Left cardiac atrium (tissue), 4 donors: ENCODE measurements at places on chromosomes 6 and 20.

DNA sequence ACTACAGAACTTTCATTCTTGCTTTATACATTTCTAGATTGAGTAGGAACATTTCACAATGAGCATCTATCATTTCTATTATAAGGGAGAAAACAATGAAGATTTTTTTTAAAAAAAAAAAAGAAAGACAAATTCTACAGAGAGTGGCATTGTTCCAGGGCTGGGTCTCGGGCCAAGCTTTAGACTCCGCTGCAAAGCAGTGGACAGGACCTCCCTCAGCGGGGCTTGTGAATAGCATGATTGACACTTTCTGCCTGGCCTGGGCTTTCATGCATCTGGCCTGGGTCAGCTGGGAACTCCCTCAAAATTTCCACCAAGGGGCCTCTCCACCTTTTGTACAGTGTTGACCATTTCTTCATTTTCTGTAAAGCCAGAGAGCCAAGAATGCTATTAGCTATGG is 55.8 kb upstream of the HIVEP2 start:
- DNase-seq = no peak

DNA sequence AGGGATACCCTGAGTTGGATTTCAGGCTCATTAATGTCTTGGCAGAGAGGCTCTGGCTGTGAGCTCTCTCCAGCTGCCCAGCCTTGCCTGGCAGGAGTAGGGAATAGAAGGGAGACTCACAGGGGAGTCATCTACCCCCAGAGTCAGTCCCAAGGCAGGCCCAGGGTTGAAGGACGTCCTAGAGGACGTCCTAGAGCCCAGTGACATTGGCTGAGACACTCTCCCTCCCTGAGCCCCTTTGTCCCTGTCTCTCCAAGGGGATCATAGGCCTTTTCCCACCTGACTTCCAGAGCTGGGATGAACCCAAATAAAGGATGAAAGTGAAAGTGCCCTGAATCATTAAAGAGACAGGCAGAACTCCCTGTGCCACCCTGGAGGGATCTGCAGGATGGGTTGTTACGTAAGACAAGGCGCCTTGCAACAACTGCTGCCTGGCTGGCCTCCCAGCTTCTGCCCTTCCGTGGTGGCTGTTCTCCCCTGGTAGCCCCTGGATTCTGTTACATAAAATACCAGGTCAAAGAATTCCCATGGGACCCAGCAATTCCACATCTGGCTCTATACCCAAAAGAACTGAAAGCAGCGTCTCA is 53.6 kb upstream of the SIRPA start:
- no peak for DNase-seq

GRCh38 chr20:43186312-43186711 is 3.4 kb downstream of the PTPRT start:
- no peak for DNase-seq

GRCh38 chr6:29919506-29920445 is 22.6 kb upstream of the HLA-A start:
- no peak for DNase-seq

- no peak for DNase-seq
Observed at GRCh38 chr20:24753130-24753529, 195.9 kb upstream of the CST7 start.

DNA sequence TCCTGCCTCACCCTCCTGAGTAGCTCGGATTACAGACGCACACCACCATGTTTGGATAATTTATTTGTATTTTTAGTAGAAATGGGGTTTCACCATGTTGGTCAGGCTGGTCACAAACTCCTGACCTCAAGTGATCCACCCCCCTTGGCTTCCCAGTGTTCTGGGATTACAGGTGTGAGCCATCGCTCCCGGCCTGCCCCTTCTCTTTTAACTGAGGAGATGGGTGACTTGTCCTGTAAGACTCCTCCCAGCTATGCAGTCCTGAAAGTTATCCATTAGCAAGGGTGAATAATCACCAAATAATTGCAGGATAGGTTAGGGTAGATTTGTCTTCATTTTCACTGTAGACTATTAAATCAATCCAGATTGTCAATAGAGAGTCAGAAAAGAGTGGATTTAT is 40.5 kb upstream of the JARID2 start:
- DNase-seq = no peak

GRCh38 chr6:92292067-92292466 is 1127.3 kb downstream of the EPHA7 start:
- no peak for DNase-seq

- no peak for DNase-seq
Observed at GRCh38 chr20:2817341-2817726, 1.2 kb downstream of the TMEM239 start.

GRCh38 chr6:87421576-87421975 is 13.8 kb downstream of the CFAP206 start:
- no peak for DNase-seq

GRCh38 chr20:4563534-4563933 is 158.2 kb upstream of the PRND start:
- DNase-seq = no peak

- DNase-seq = no peak
Observed at GRCh38 chr6:41530476-41530875, 15.7 kb upstream of the FOXP4 start.

DNA sequence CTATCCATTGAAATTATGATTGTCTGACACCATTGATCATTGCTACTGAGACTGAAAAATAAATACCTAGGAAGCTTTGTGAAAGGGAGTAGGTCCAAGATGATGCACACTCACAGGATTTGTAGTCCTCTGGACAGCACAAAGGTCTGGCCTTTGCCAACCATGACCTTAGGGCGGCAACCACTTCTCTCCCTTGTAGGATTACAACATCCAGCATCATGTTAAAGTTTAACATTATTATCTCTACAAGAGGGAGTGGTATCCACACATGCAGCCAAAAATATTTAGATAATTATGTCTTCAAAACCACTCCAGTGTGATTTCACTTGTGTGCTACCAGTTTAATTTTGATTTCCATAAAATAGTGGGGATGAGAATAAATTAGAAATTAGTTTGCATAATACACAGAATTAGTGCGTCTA is 51.1 kb upstream of the NHSL1 start:
- no peak for DNase-seq

GRCh38 chr6:119521251-119521650 is 171.7 kb upstream of the MAN1A1 start:
- no peak for DNase-seq

DNA sequence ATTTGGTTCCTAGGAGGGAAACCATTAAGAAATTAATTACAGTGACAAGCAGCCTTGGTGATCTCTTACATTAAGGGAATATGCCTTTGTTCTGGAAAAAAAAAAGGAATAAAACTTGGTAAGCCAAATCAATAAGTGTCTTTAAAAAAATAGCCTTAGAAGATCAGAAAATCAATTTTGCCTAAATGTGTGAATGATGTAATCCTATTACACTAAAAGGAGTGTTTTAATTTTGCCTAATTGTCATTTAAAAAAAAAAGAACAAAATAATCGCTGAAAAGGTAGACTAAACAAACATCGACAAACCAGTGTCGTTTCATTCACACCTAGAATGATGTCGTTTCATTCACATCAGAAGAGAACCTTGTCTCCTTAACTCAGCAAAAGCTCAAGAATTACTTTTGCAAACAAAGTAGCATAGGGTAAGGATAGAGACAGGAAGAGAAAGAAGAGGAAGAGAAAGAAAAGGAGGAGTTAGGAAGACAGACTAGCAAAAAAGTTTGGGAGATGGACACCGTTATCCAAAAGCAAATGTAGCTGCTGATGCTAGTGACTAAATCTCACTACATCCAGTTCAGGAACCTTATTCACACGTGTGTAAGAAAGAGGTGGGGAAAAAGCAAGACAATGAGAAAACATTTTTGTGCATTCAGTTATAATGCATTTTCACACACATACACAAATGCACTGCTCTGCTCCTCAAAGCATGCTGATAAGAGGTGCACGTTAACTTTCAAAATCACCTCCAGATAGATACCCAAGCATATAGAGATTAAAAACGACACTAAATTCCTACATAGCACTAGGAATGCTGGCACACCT is 60.6 kb downstream of the HIVEP2 start:
- no peak for DNase-seq

GRCh38 chr6:116291701-116292396 is 12.1 kb upstream of the TSPYL1 start:
- no peak for DNase-seq

DNA sequence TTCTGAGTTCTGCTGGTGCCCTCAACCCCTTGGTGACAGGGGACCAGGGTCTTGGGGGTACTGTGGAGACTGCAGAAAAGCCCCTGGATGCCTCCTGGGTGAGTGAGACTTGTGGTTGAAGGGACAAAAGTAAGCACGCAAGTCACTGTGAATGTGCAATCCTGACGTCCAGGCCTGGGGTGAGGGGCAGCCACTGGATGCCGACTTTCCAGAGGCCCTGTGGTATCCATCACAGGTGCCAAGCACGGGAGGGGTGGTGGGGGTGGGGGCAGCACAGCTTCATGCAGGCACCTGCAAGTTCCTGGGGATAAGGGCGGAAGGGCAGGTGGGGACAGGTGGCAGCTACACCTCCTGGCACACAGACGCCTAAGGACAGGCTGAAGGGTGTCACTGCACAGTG is 20.1 kb upstream of the UBE2V1 start:
- no peak for DNase-seq
